ENCODE measurements at places on chromosomes 12 and 14.
A peak's percentile ranks its signal among the peaks of the same experiment; 100 is the strongest.

- no peak for DNase-seq
Measured at GRCh38 chr12:42643881-42644579, 54.5 kb upstream of the PRICKLE1 start.

- no peak for DNase-seq
Measured at GRCh38 chr12:120196363-120196762, 1.8 kb upstream of the GCN1 start.

DNA sequence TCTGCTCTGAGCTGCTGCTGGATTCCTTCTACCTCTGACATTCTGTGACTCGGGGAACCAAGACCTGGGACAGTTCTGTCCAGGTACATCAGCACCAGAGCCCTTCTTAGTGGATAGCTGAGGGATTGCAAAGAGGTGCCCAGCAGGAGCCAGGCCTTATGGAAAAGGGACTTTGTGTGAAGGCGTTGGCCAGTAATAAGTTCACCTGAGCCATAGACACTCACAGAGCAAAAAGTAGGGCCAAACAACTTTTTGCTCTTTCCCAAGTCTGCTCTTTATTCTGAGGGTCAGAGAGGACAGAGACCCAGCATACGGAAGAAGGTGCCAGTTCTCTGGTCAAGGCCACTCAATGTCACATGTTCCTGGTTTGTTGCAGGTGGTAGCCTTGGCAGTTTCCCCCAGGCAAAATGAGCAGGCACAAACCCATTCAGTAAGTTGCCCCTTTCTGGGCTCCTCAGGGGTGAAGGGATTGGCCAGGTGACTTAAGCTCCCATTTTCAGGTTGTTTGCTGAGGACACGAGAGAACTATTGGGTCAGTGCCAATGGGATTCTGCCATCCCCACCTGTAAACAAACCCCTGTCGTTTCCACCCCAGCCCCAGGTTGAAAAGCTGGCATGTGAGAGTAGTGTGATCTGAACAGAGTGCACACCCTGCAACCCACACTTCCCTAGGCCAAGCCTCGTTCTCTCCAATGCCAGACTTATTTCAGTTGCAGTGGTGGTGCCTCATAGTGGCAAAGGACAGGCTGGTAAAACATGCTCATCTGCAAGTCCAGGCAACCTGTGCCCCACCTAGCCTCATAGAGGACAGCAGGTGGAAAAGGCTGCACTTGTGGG, 150.3 kb downstream of the SMOC1 start:
- no peak for DNase-seq

- no peak for DNase-seq
Measured at GRCh38 chr12:121806546-121807423, 3.0 kb downstream of the SETD1B start.

DNA sequence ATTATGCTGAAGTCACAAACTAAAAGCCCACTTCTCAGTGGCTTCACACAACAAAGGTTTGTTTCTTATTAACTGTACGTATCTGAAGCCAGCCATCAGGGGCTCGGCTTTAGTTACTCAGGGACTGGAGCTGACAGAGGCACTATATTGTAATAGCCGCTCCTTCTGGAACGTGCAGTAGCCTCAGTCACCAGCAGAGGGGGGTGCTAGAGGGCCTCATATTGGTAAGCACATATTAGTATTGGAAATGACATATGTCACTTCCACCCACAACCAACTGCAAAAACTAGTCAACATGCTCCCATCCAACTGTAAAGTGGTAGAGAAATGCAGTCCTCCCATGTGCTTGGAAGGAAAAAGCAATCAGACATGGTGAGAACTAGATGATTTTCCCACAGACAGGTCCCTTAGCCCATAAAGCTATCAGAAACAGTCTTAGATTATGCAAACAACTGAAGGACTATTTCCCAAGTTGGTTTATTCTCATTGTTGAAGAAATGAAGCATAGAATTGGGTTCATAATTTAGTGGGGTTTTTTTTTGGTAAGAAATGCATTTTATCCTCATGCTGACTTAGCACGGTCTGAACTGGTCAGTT, 183.6 kb upstream of the G2E3 start:
- DNase-seq, result peak; percentile 59

GRCh38 chr14:31036552-31036951, 10.4 kb upstream of the STRN3 start:
- DNase-seq, result no peak

DNA sequence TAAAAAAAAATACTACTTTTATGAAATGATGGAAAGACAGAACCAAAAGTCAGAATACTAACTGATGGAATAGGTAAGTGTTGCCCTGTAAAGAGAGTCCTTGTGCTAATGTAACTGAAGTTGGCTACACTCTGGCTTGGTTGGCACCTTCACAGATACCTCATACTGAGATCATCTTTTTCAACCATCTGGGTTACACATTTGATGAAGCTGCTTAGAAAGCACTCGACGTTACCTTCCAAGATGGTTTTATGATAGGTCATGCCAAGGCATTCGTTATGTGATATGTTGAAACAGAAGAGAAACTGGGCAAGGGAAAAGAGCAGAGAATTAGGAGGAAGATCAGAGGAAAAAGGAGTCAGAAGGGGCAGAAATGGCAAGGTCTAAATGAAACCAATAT, 203.8 kb downstream of the ADAMTS20 start:
- DNase-seq, result no peak

DNA sequence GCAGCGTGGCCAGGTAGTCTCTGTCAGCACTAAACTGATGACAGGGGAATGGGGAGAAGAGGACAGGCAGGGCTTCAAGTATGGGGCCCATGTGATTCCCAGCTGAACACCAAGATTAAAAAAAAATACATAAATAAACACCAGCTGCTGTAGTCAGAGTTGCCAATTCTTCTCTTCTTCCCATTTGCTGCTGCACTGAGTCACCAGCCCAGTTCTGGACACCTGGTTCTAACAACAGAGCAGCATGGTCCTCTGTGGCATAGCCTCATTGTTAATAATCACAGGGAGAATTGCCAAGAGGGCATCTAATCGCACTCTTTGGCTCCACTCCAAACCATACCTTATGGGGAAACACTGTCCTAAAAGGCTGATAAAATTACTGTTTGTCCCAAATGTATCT, 15.1 kb downstream of the PPM1H start:
- DNase-seq, result no peak

GRCh38 chr12:54356951-54357356, 7.3 kb downstream of the GPR84 start:
- DNase-seq, result no peak

DNA sequence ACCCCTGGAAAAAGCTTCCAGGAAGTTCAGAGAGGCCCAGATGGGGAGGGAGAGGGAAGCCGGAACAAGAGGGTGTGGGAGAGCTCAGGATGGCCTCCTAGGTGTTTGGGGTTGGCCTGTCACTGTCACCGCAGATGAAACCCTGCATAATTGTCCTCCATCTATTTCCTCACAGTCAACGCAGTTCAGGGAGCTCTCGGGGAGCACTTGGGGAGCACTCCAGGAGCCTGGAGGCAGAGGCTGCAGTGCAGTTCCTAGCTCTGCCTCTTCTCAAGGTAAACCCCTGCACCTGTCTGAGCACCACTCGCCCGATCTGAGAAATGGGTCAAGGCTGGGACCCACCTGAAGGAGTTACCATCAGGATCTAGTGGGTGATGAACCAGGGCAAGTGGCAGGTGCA, 194.6 kb upstream of the LHX5 start:
- DNase-seq, result no peak
